Hippocampal formation (tissue), 2 donors: ENCODE measurements at places on chromosomes 11 and 22.

DNA sequence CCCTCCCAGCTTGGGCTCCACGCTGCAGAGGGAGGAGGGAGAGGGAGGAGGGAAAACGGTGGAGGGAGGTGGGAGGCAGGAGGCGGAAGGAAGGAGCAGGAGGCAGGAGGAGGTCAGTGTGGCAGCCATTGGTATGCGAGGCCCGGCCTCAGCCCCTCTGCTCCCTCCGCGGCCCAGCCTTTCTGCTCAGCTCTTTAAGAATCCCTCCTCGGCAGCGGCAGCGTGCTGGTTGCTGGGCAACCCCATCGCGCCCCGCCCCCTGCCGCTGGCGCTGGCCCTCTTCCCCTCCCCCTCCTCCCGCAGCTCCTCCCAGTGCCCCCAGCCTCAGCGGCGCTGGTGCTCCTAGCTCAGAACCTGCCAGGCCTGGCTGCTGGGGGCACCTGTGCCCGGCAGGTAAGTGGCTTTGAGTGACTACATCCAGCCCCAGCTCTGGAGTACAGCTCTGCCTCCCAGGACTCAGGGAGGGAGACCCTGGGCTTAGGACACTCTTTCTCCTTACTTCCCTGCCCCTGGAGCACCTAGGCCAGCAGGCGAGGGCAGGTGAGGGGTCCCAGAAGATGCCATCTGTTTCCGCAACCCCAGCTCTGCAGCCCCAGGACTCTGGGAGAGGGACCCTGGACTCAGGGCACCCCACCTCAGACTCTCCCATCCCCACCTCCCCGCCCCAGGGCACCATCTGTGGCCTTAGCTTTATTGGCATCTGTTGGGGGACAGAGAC is 7.2 kb upstream of the FLRT1 start:
- no peak for DNase-seq

DNA sequence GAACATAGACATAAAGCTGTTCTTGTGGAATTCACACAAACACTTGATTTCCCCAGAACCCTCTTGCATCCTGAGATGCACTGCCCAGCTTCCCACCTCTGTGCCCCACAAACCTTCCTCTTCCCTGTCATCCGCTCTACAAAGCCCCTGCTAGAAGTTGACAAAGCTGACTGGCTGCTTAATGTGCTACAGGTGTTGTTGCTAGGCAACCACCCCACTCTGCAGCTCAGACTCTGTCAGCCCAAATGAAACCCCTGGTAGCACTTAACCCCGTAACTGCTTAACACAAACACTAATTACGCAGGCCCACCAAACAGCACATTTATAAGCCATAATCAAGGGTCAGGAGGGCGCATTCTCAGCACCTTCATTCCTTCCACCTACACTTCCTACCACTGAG is 172.0 kb upstream of the CADM1 start:
- DNase-seq, result no peak

DNA sequence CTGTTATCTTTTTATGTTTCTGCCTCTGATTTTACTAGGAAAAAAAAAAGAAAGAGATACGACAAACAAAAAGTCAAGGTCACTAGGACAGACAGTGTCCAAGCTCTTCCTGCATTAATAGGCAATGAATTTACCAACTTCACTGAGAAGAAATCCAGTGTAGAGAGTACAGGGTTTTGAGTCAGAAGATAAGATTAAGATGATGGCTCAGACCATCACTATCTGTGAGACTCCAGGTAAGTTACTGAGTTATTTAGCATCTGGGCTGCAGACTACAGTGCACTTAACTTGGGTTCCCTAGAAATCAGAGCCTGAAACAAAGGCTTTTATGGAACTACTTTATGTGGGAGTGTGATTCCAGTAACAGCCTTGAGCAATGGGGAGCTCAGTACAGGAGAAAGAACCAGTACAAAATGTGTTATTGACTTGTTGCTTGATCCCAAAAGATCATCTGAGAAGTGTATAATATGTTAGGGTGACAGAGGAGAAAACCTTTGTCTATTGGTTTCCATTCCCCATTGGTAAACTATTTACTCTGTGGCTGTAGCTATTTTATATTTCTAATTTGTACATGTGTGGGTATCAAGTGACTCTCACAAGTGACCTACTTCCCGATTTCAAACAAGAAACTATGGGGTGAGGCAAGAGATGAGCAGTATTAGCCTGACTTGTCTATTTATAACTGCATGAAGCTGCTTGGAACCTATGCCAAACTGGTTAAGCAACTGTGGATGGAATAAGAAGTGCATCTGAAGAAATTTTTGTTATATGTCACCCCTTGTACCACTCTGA is 395.8 kb downstream of the RAB38 start:
- no peak for DNase-seq

- no peak for DNase-seq
Observed at GRCh38 chr11:30445056-30445455, 122.2 kb downstream of the ARL14EP start.

- DNase-seq, result no peak
Observed at GRCh38 chr11:87141322-87141721, 103.6 kb downstream of the TMEM135 start.
